ENCODE measurements at places on chromosomes 4 and X. TPM values are rescaled to one million over a fixed set of nuclear protein-coding genes. Genes with fewer than 3 reads are reported as not detected.

- no peak for DNase-seq
Observed at GRCh38 chr4:14178421-14178820, 550.9 kb upstream of the BOD1L1 start.

GRCh38 chrX:10062980-10063379 is 93.8 kb upstream of the CLCN4 start:
- DNase-seq: no peak

DNA sequence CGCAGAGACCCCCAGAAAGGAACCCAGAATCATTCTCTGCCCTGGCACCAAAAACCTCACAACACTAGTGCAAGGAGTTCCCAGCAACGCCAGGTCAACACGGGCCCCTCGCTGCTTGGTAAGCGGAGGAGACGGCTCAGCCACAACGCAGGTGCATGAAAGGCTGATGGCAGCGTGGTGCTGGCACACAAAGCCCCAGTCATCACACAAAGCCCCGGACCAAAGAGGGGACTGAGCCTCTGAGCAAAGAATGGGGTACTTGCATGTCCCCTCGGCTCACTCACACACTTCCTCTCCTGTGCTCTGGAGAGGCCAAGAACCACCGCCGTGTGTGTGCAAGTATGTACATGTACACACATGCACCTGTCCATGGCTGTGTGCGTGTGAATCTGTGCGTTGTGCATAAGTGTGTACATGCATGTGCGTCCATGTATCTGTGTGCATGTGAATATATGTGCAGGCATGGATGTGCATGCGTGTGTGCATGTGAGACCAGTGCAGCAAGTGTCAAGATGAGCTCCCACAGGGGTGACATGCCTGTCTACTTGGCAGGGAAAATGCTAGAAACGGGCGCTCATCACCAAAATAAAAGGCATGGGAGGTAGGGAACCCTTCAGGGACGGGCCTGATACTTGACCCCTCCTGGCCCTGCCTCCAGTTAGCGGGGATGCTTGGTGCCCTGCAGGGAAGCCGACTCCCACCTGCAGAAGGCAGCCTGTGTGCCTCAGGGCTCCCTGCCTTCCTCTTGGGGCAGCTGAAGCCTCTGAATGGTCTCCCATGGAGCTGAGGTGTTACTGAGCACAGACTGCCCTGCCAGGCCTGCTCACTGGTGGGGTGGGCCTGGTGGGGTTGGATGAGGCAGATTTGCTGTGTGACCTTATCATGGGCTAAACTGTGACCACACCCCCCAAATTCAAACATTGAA is 60.4 kb downstream of the ZFYVE28 start:
- no peak for DNase-seq

GRCh38 chr4:57401586-57401985 is 291.4 kb upstream of the IGFBP7 start:
- no peak for DNase-seq

GRCh38 chr4:158202481-158202880 is 7.8 kb upstream of the TMEM144 start:
- no peak for DNase-seq

- DNase-seq: no peak
Observed at GRCh38 chr4:87309625-87310024, 13.1 kb downstream of the HSD17B13 start.

- no peak for DNase-seq
Observed at GRCh38 chr4:143356493-143356892, 19.8 kb downstream of the GAB1 start.

DNA sequence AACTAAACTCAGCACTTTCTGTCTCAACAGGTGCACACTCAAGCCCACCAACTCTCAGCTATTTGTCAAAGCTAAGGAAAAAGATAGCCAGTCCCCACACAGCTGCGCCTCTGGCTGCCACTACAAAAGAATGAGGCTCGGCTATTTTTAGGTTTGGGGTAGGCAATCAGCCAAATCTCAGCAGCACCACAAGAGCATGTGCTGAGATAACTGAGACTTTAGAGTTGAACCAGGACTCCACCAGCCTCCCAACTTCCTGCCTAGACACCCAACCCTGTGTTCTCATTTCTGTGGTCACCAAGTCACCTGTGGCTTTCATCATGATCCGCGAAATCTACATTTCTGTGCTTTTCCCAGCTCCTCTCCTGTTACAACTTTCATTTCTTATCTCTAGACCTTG is 28.0 kb downstream of the DMD start:
- DNase-seq: peak; percentile 17

DNA sequence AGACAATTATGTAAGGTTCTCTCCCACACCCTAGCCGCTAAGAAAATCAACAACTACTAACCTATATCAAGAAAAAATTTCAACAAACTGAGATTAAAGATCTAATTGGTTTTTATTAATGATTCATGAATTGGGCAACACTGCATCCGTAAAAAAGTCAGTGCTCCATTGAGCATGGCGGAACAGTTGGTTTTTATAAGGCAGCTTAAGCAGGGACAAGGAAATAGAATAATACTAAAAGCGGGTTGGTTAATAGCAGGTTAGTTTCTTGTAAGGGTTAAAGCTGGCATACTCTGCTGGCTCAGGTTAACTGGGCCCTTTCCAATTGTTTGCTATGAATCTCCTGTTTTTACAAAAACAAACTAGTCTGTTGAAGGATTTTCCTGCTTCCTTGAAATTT is 202.3 kb upstream of the RASGEF1B start:
- DNase-seq: no peak

GRCh38 chr4:166594326-166594946 is 639.9 kb downstream of the SPOCK3 start:
- peak; percentile 4 for DNase-seq

DNA sequence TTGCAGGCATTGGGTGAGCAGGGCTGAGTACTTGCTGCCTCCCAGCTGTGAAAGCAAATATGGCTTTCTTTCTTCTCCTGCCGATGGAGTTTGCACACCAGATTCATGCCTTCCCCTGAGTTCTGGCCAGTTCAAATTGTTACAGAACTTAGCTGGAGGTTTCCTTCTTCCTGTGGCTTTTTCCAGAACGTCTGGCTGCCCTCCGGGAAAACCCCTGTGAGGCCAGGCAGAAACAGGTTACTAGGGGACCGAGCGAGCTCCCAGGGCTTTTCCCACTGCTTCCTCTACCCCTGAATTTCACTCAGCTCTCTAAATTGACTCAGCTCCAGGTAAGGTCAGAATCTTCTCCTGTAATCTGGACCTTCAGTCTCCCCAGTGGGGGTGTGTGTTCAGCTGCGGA is 482.4 kb downstream of the C4orf33 start:
- DNase-seq: no peak

DNA sequence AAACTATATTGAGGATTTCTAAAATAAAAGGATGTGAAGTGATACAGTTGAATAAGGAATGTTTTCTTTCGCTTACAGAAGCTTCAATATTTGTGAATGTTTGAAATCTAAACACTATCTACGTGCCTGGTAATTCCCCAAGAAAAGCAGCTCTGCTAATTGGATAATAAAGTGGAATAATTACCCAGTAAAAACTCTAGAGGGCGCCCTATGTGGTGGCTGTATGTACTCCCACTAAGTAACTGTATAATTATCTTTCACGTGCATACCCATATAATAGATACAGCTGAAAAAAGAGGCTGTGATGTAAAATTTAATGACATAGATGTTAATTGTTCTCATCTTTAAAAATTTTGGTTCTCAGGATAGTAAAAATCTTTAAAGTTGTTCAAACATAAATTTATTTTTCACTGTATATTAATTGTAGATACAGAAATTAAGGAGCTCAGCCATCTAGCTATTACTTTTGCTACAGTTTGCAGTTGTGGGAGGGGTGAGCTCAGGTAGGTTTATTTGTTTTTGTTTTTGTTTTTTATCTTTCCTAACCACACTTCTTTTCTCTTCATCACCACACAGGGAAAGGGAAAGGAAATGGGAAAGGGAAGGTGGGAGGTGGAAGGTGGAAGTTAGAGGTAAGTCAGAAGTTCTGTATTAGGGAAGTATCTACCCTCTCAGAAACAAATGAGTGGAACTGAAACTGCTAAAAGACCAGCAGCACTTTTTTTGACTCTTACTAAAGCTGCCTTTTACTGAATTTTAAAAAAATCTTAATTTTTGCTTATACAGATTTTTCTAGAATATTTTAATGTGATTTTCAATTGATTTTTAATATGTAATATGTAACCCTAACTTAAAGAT is 151.7 kb upstream of the RPS6KA6 start:
- no peak for DNase-seq

DNA sequence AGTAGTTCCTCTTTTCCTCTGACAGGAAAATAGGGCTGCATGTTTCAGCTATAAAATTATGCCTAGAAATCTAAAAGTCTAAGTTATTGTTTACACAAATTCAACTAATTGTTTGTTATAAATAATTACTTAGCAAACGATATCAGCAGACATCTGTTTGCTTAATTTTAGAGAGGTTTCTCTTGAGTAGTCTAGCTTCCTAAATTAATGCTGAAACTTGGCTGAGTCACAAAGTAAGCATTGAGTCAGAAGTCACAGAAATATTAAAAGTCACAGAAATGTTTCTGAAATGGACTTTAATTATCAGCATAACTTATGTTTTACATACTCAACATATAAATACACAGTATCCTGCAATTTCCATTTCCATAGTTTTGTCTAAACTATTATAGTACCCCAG is 1044.0 kb downstream of the CCSER1 start:
- peak; percentile 15 for DNase-seq

DNA sequence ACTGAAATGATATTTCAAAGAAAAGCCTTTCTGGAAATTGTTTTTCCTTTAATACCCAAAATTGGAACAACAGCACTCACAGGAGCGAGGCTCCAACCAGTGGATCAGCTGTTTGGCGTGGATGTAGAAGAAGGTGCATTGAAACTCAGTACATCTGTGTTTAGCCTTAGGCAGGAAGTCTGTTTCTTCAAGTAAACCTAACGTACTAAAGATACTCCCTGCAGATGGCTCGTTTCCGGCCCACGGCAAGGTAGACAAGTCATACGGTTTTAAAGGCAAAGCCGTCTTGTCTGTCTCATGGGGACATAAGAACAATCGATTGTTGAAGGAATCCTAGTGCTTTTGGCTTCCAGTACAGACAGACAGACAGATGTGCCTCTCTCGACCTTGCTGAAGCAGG is 50.0 kb upstream of the CLCN4 start:
- no peak for DNase-seq

- no peak for DNase-seq
Observed at GRCh38 chr4:108426493-108426892, 193.9 kb upstream of the RPL34 start.

- DNase-seq: no peak
Observed at GRCh38 chr4:31482691-31483090, 762.5 kb downstream of the PCDH7 start.

DNA sequence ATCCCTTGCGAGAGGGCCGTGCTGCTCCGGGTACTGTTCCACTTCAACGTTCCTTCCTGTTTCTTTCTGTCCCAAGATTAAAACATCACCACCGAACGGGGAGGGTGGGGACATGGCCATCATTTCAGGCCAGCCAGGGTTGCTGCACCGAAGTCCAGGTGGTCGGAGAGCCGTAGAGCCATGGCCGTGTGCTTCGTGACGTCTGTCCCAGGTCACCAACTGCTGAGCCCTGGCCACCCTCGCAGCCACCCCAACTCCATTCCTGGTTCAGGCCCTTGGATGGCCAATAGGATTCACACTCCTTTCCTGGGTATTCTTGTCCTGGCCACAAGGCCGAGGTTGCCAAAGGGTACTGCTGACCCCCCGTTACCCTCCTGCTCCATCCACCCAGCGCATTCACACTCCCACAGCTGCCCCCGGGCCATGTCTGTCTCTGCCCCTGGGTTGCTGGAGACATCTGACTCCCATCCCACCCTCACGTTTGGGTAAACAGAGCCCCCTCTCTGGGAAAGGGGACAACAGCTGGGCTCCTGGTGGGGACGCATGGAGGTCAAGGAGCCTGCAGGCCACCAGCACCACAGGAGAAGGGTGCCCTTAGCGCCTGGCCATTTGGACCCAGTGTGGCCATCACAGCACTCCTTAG is 103.2 kb downstream of the HMX1 start:
- DNase-seq: no peak

GRCh38 chrX:108614616-108615015 is 121.7 kb downstream of the IRS4 start:
- DNase-seq: no peak

DNA sequence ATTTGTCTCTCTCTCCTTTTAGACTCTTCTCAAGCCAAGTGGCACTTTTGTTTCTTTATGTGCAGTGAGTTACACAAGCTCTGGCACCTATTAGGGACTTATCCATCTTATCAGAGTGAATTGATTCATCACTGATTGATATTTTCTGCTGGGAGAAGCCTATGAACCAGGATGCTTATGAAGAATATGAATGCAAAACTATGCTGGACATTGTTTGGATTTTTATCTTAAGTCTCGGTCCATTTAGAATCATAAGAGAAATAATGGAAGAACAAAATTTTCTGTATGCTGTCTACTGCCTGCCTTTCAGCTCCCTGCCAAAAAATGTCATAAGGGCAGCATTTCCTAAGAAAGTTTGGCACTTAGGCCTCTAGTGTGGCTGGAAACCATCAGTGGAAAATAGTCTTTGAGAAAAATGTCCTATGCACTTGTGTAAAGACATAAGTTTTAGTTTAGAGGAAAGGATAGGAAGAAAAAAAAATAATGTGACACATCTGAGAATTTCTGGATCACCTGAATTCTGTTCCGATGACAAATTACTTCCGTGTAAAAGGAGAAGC is 365.7 kb upstream of the MAD2L1 start:
- no peak for DNase-seq

DNA sequence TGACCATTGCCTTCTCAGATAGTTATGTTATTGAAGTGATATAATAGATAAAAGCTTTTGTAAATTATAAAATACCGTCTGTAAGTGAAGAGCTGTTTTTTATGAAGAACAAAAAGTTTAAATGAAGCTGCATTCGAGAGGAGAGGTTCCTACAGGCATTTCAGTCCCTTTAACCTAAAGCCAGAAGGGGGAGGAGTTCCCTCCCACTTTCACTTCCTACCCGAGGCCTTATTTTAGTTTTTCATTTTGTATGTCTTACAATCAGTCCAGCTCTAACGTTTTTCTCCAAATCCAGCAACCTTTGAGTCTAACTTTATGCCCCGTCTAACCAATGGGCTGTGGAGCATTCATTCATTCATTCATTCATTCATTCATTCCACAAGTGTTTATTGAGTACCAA is 16.5 kb upstream of the SOX3 start:
- DNase-seq: no peak

GRCh38 chrX:48021026-48021900 is 14.5 kb downstream of the SPACA5 start:
- peak; percentile 82 for DNase-seq

GRCh38 chrX:5650904-5651303 is 577.8 kb downstream of the NLGN4X start:
- no peak for DNase-seq

- no peak for DNase-seq
Observed at GRCh38 chr4:8534611-8535010, 45.6 kb upstream of the GPR78 start.

GRCh38 chr4:22093126-22093525 is 144.6 kb upstream of the KCNIP4 start:
- no peak for DNase-seq

GPC3 gene
- polyA plus RNA-seq: 934 TPM

UCP1 gene
- polyA plus RNA-seq: 0.15 TPM

ADGRG4 gene
- polyA plus RNA-seq: not detected

PCYT1B gene
- polyA plus RNA-seq: 2.8 TPM

CT45A1 gene
- polyA plus RNA-seq: not detected

All from renal pelvis (tissue), 12 donors.